ENCODE measurements at places on chromosomes 11 and 22. TPM values are rescaled to one million over a fixed set of nuclear protein-coding genes. Genes with fewer than 3 reads are reported as not detected.
A peak's percentile ranks its signal among the peaks of the same experiment; 100 is the strongest.

Gene MS4A3
- not detected for total RNA-seq

Gene CD3D
- not detected for total RNA-seq

Gene CCDC89
- not detected for total RNA-seq

Gene SEC14L6
- total RNA-seq = 2.1 TPM

Gene ACER3
- 26.5 TPM for total RNA-seq

Gene TMPRSS13
- 0.08 TPM for total RNA-seq

Gene RTCB
- total RNA-seq = 106 TPM

Gene GAS2
- 6.7 TPM for total RNA-seq

DNA sequence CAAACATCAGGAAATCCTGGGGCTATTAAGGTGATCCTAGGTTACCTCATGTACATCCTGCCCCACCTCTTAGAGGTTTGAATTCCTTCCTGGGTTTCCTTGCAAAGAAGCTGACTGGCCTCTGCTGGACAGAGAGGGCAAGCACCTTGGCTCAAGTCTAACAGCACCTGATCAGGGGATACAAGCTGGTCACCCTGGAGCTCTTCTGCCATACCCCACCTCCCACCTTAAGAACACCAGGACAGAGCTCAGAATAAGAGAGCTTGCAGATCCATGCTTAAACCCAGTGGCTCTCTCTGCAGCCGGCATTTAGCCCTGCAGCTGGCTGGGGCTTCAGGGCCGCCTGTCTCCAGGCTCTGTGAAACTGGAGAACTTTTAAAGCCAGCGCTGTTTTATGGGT, 386.6 kb upstream of the NARS2 start:
- peak; percentile 89 for DNase-seq

DNA sequence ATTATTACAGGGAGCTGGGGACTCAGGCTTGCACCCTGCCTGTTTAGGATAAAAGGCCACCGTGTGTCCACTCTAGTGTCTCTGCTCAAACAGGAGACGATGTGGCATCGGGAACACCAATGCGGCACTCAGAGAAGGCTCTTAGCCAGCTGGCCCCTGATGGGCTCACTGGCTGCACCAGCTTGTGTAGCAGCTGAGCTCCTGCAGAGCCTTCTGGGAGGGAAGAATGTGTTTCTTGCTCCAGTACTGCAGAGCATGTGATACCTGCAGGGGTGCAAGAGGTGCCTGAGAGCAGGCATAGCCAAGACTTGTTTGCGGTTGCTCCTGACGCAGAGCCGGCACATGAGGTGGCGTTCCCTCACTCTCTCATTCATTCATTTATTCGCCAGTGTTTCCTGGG, 44.4 kb upstream of the KCNQ1OT1 start:
- DNase-seq = no peak

- peak; percentile 69 for DNase-seq
Measured at GRCh38 chr11:2089536-2090165, 49.5 kb downstream of the IGF2 start.

DNA sequence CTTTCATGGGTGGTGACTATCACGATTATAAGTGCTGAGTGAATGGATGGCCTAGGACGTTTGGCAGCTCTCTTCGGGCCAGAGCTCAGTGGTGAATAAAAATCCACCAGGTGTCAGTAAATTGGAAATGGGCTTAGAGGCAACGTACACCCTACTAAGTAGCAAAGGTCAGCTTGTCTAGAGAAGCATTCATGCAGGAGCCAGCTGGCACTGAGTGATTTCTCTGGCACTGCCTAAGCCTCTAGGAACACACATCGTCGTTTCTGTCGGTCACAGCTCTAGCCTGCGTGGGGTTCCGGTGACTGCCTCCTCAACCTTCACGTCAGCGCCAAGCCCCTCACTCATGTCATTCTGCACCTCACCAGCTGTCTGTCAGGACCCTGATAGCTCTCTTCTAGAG, 192.4 kb upstream of the NTM start:
- no peak for DNase-seq

GRCh38 chr11:57332694-57333440, 2.8 kb downstream of the SSRP1 start:
- DNase-seq = no peak

DNA sequence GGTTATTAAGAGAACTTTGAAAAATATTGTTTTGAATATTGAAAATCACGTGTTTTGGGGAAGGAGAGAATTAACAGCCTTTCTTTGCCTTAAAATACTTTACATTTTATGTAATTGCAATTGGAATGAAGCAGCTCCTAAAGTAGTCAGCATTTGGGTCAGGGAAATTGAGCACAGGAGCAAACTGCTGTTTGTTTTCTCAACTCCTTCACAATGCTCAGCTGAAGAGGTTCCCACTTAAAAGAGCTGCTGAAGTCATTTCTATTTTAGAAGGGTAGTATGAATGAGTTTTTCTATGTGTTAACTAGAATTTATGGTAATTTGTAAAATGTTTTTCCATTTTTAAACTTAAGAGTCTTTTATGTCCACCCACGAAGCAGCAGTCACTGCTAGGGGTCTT, 8.1 kb upstream of the UCP2 start:
- no peak for DNase-seq

GRCh38 chr11:15157606-15158137, 42.9 kb downstream of the INSC start:
- no peak for DNase-seq

DNA sequence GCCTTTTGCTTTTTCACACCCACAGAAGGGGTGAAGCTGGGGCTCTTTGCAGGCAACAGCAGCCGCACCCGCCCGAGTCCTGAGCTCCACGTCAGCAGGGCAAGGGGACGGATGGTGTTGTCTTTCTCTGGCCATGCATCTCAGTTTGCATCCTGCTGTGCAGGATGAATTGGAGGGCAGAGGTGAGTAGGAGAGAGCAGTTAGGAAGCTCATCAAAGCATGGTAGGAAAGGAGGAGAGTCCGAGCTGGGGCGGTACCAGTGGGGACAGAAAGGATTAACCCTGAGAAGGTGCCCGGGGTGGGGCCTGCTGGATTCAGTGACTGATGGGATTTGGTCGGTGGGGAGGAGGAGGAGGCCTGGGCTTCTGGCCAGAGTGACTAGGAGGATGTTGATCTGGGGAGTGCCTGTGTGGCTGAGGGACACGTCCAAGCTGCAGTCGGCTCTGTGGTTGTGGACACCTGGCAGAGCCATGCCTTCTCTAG, 14.6 kb downstream of the FAM83F start:
- DNase-seq = peak; percentile 88

- peak; percentile 16 for DNase-seq
Measured at GRCh38 chr11:125457814-125458343, 38.2 kb downstream of the FEZ1 start.

- peak; percentile 63 for DNase-seq
Measured at GRCh38 chr11:87878373-87878825, 296.8 kb downstream of the RAB38 start.

DNA sequence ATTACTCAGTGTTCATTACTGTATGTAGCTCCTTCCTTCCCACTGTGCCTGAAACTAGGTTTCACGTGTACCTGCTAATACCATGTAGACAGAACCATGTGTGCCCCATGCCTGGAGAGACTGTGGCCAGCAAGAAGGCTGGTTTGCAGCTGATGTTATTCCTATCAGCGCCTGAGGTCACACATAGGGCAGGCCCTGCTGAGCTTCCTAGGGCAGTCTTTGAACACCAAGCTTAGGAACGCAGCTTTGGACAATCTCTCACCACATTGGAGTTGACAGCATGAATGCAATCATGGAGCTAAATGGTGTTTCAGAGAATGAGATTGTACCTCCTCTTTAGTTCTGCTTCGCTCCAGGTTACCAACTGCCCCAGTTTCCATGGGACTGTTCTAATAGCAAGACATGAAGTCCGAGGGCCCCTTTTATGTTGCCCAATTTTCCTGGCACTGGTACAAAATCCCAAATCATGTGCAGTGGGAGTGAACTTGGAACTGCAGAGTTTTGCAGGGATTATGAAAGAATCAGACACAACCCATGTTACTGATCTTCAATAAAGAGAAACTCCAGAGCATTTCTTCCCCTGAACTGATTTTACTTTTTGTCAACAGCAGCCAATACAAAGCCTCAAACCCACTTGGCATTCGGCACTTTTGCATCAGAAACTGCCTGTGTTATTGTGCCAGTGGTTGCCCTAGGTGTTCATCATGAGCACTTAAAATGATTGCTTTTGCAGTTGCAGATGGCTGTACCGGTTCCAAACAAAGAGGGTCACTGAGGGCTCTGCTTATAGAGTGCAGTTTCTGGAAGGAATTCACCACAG, 154.2 kb upstream of the TTC12 start:
- no peak for DNase-seq

DNA sequence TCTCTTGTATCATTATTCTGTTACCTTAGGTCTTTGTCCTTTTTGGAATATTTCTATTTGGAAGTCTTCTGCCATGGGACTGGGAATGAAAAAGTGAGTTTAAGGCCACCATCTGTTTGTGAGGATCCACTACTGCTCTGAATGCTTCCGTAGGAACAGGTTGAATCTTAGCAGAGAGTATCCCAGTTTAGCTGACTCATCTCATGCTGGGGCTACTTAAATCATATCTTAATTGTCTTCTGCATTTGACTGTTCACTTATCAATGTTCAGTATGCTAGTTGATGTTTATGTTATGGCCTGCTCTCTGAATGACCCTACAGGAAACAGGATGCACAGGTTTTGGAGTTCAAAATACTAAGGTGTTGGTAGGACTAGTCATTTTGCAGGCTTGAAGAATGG, 1.4 kb upstream of the OR52I2 start:
- no peak for DNase-seq

DNA sequence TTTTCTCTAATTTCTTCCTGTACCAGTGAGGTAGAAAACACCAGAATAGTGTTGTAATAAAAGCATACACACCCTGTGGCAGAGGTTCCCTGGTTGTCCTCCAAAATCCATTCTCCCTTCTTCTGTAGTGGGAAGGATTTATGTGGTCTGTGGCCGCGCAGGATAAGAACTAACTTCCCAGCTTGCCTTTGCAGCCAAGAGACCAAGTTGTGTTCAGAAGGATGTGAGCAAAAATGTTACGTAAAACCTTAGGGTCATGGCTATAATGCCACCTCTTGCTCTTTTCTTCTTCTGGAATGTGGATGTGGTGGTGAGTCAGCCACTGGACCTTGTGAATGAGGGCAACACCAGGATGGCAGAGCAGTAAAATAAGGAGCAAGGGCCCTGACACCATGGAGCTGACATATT, 28.4 kb downstream of the CCDC90B start:
- DNase-seq = no peak

DNA sequence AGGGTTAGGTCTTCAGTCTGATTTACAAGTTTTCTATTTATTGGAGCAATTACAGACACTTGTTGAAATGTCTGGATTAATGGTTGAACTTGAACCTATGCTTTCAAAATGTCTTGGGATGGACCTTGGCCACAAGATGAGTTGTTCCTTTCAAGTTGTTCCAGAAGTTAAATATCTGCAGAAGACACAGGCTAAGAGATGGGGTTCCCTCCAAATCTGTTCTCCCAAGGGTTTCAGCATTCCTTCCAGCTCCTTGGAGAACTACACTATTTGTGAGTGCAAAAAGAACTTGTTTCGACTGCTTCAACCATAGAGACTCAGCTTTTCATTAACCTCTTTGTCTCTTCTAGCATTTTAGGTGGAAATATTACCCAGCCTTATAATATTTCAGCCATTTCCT, 189.0 kb upstream of the BLID start:
- DNase-seq = no peak

DNA sequence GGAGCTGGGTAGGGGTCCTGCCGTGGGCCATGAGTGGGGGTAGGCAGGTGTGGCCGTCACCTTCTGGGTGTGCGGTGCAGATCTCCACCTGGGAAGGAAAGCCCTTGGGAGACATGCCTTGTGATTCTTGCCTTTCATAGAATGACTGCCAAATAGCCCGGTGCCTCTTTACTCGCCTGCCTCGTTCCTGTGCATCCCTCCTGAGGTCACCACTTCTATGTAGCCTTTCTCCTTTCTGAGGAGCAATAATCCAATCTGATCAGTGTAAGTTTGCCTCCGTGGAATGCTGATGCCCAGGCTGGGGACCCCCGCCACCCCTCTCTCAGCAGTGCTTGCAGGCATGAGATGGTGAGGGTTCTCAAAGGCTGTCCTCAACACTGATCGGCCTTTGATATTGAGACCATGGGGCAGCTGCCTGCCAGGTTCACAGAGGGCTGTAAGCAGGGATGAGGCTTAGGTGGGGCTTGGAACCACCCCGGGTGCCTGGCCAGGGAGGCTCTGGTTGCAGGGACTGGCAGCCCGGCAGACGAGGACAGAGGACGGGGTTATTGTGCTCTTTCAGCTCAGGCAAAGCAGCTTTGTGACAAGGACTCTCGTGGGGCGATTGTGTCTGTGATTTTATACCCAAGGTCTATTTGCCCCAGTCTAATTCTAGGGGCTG, 86.1 kb upstream of the WNT7B start:
- DNase-seq = no peak

DNA sequence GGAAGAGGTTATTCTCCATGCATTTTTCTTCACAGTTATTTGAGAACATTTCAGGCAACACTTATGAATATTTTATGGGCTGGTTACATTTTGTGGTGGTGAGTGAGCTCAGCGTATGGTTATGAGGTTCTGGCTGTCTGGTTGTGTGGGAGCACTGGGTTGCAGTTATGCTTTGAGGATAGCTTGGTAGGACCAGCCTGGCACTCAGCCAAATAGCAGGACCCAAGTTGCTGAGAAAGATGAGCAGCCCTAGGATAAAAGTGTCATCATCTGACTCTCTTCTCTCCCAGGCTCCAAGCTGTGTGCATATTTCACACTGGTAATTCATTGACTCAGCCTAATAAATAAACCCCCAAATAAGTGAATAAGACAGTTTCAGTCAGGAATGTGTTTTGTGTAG, 8.1 kb upstream of the SRSF8 start:
- DNase-seq = no peak

- DNase-seq = no peak
Measured at GRCh38 chr11:99865951-99866350, 821.1 kb upstream of the ARHGAP42 start.

- DNase-seq = no peak
Measured at GRCh38 chr11:95920460-95921105, 3.3 kb downstream of the MTMR2 start.

DNA sequence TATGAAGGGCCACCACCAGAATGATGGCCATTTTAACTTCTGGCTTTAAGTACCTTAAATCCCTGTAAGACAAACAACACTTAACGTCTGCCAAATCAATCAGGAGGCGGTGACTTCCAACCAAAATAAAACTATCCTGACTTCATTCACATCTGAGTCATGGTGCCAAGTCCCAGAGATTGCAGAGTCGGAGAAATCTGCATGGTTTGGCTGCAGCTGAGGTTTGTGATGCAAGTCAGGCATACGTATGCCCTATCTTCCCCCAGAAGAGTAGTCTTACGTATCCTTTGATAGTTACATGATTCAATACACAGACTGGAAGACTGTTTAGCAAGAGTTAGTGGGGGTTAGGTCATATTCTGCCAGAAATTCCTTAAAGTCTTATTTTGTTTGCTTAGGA, 1.7 kb upstream of the GAB2 start:
- DNase-seq = no peak

- DNase-seq = no peak
Measured at GRCh38 chr11:67393990-67394389, 2.2 kb downstream of the RAD9A start.

- DNase-seq = no peak
Measured at GRCh38 chr22:25134451-25134850, 65.2 kb upstream of the CRYBB3 start.

- no peak for DNase-seq
Measured at GRCh38 chr11:126112547-126112946, 49.9 kb upstream of the CDON start.

GRCh38 chr11:122717264-122717867, 61.8 kb downstream of the UBASH3B start:
- DNase-seq = no peak

Measured in GM23338 (cell line).